ENCODE measurements at places on chromosomes 1 and 21.

DNA sequence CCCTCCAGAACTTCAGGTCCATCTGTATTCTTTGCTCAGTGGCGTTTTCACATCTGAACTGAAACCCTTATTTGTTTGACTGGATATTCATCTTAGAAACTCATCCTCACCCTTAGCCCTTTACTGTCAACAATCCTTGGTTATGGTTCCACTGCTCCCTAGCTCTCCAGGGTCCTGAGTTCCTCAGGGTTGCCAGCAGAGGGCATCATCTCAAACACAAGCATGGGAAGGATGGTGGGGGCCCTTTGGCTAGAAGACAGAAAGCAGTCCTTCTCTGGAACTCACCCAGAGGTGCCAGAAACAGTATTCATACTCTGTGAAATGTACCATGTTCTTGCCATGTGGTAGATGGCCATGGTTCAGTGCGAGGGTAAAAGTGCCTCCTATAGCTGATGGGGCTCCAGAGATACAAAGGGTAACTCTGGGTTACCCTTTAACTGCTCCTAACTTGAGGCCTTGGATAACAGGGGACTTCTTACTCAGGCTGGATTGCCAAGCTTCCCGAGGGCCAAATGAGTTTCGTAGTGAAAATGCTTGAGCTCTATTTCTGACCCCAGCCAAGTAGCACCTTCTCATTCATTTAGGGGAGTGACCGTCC lies 11.3 kb downstream of the NCSTN start:
- DNase-seq: peak; percentile 47

GRCh38 chr21:32844653-32845436 lies 73.3 kb upstream of the PAXBP1 start:
- peak; percentile 86 for DNase-seq

DNA sequence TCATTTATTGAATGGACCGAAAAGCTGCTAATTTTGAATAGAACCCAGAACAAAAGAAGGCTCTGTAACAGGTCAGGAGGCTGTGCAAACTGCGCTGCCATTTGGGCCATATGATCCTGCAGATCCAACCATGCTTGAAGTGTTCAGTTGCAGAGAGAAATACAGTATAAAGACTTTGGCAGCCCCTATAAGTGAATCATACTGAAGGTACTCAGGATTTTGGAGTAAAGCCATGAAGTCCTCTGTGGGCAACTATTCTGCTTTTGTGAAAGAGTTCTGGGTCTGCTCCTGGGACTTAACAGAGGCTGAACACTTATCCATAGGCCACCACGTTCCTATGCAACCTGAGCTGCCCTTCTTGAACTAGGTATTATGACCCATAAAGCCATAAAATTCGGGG lies 1613.6 kb upstream of the PRMT6 start:
- DNase-seq: peak; percentile 7

DNA sequence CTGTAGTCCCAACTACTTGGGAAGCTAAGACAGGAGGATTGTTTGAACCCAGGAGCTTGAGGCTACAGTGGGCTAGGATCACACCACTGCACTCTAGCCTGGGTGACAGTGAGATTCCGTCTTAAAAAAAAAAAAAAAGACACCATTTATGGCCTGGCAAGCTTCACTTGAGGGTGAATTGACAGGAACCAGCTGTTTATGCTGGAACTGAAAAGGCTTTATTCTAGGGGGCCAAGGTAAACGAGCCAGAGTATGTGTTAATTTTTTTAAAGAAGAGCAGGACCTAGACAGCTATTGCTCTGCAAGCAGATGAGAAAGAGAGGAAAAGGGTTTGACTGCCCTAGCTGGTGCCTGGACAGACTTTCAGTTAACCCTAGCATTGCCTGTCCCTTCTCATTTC lies 37.0 kb downstream of the S100A6 start:
- no peak for DNase-seq

DNA sequence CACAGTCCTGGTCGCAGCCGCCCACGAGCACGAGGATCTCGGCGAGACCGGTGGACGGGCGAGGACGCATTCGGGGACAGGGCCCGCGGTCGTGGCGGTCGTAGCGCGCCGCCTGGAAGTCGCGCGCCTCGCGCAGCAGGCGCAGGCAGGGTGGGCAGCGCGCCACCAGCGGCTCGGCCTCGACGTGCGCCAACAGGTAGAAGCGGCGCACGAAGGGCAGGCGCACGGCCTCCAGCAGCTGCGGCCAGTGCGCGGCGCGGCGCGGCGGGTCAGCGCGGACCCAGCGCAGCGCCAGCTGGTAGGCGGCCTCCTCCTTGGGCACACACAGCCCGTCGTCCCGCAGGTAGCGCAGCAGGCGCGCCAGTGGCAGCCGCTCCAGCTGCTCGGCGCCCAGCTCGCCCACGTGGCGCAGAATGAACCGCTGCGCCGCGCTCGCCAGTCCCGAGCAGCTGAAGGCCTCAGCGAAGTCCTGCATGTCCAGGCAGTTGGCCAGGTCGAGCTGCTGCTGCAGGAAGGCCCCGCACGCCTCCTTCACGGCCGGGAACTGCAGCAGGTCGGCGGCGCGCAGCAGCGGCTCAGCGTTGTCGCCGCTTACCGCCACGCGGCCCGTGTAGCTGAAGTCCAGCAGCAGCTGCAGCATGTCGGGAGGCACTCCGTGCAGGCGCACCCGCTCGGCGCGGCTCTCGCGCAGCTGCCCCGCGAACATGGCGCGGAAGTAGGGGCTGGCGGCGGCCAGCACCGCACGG lies 573 bp downstream of the KLHL21 start:
- no peak for DNase-seq

DNA sequence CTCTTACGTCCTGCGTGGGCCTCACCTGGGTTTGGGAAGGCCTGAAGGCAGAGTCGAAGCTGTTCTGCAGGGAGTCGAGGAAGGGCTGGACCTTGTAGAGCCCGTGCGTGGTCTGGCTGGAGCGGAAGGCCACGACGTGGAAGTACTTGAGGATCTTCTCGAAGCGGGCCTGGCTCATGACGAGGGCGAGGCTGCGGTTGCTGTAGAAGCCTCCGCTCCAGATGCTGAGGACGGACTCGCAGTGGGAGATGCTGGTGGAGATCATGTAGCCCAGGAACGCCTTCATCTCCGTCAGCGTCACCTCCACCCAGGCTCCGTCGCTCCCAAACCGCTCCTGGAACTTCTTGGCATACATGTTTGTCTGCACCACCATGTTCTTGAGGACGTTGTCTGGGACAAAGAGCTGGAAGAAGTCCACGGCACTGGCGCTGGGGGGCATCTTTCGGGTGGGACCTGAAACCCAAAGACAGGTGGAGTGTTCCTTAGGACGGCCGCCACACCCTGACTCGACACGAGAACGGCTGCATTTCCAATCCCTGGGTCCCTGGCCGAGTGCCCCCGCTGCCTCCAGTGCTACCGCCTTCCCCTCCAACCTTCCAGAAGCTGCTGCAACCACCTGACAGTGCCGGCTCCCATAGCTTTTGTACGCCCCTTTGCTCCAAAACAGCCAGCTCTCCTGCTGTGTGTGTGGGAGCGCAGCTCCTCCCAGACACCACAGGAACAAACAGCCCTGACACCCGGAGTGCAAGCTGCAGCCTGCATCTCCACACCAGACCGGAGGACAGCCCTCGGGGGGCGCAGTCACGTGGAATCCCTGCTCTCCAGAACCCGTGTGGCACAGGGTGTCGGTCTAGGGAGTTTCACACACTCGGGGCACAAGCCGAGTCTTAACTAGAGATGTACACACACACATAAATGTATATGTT lies 69.0 kb downstream of the PGBD5 start:
- DNase-seq: no peak

All from astrocyte of the hippocampus (primary cell).